ENCODE measurements at places on chromosomes 16 and 17.

DNA sequence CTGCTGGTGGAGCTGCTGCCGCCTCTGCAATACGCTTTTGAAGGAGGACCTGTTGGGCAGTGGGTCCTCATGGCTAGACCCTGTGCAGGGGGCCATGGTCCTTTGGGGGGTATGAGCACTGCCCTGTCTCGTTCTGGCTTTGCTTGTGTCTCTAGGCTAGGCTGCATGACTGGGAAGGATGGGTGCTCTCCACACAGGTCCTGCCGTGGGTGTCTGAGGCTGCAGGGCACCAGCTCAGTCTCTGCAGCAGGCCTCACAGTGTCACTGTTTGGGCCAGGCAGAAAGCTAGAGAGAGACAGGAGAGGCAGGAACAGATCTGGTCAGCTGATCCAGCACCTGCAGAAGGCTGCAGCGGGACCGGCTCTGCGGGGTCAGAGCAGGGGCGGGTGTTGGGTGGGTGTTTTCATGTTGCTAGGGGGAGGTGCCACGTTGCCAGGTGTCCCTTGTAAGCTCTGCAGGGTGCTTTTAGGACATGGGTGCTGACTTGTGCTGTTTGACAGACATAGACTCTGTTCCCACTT, 111.4 kb downstream of the SNX29 start:
- no peak for DNase-seq

DNA sequence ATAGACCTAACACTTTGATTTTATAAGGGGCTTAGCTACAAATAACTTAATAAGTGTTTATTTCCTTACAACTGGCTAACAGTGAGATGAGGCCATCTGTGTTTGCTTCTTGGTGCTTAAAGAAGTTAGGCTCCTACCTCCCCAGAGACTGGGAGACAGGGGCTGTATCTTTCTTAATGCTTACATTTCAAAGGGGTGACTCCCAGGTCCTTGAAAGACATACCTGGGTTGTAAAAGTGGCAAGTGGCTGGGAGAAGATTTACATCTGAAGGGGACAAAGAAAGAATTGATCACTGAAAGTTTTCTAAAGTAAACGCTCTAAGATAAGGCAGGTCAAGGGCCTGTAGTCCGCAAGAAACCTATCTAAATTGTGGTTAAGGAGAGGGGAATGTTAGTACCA, 196.8 kb downstream of the CNTNAP4 start:
- DNase-seq, result no peak

GRCh38 chr16:12202486-12202885, 226.0 kb downstream of the SNX29 start:
- DNase-seq, result no peak

DNA sequence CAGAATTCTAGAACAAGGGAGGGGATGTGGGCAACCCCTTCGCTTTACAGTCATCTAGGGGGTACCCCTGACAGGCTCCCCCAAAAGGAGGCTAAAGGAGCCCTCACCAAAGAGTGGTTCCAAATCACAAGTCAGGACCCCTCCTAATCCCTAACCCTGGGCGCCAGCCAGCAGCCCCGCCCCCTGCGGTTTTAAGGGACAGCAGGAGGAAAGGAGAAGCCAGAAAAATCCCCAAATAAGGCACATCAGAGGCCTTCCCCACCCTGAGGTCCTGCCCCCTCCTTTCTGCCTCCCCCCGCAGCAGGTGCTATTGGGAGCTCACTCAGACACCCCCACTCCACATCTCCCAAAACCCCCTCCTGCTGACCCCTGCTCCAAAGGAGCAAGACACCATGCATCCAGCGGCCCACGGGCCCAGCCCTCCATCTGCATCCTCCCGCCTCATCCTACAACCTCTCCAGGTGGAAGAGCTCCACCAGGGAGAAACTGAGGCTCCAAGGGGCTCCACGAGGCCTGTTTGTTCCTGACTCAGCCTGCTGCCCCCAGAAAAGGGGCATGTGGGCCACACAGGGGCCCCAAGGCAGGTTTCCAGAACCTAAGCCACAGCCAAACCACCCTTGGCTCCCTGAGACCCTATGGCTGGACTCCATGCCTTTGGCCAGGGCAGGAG, 93.5 kb downstream of the GOSR1 start:
- no peak for DNase-seq

GRCh38 chr17:72719578-72720493, 372.7 kb downstream of the SLC39A11 start:
- DNase-seq, result no peak

- no peak for DNase-seq
These were observed 94.5 kb downstream of the CRISPLD2 start for GRCh38 chr16:84914273-84914672.

Measured in right renal cortex interstitium (tissue), 3 donors.